ENCODE measurements at places on chromosomes 7 and 10.

DNA sequence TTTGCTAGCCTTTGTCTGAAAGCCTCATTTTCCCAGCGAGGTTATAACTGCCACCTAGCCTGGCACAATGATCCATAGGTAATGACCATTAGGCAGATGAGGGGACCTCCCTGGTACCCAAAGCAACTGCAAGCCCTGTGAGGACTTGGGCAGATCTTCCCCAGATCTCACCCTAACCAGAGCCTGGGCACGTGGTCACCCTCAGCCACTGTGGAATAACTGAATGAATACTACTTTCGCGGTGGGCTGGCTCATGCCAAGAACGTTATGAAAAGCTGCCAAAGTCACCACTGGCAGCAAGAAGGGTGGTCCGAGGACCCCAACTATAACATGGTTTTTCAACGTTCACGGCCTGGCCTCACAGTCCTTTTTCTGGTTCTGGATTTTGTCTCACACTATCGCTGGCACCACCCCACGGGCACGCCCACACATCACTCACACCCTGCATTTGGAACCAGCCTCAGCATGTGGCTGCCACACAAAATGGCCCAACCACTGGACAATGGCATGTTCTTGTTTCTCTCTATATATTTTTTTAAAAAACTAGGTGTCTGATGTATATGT, 3.4 kb downstream of the PRKAG2 start:
- no peak for DNase-seq

- DNase-seq = peak; percentile 69
Observed at GRCh38 chr7:128347647-128348097, 4.0 kb upstream of the RBM28 start.

DNA sequence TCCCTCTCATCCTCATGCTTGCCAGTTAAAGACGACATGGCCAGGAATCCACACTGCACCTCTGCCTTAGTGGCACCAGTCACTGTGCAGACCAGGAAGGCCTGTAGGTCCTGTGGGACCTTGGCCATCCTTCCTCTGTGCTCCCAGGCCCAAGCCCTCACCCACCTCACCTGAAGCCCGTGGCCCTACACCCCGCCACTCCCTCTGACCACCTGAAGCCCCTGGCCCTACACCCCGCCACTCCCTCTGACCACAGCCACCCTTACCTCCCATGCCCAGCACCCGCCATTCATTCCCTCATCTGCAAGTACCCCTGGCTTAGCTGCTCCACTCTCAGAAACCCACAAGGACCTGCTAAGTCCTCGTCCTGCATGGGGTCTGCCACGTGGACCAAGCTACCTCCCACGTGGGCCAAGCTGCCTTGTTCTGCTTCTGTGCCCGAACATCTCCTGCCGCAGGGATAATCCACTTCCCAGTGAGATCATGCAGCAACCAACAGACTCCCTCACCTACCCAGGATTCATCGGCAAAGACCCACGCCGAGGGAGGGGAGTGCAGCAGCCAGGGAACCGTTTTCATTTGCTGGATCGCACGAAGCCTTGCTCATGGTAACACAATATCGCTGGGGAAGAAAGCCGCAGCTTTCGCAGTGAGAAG, 151.2 kb downstream of the TCERG1L start:
- no peak for DNase-seq

DNA sequence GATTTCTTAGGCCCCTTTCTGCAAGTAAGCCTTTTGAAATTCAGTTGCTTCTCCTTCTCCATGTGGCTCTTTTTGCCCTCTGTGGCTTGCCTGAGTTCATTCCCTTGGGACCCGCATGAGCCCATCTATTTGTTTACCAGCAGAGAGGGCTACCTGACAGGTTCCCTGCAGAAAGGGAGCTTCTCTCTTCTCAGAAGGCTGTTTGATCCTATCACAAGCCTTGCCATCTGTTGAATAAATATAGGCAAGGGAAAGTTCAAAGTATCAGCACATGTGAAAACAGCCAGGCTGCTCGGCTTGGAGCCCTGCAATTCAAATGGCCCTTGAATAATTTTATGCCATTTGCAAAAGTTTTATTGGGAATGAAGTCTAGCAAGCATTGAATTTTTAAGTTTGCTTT, 720.2 kb upstream of the FZD8 start:
- no peak for DNase-seq

GRCh38 chr7:36951257-36951697, 227.0 kb upstream of the AOAH start:
- DNase-seq = no peak

- no peak for DNase-seq
Observed at GRCh38 chr10:56068473-56069263, 292.4 kb downstream of the ZWINT start.

DNA sequence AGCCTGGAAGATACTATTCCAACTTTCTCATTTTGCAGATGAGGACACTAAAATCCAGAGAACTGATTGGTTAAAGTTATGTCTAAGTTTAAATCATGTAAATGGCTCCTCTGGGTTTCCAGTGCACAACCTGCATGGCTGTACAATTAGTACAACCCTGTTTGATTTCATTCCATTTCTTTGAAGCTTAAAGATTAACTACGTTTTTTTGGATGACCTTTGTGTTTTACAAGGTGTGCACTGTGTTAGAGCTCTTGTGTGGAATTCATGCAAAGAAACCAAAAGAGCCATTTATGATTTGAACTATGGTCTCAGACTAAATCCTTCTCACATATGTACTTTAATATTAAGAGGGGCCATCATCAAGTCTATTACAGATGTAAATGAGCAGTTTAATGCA, 149.5 kb downstream of the TMEM168 start:
- DNase-seq = no peak

- DNase-seq = peak; percentile 59
Observed at GRCh38 chr10:90751107-90751997, 106.5 kb downstream of the HTR7 start.

DNA sequence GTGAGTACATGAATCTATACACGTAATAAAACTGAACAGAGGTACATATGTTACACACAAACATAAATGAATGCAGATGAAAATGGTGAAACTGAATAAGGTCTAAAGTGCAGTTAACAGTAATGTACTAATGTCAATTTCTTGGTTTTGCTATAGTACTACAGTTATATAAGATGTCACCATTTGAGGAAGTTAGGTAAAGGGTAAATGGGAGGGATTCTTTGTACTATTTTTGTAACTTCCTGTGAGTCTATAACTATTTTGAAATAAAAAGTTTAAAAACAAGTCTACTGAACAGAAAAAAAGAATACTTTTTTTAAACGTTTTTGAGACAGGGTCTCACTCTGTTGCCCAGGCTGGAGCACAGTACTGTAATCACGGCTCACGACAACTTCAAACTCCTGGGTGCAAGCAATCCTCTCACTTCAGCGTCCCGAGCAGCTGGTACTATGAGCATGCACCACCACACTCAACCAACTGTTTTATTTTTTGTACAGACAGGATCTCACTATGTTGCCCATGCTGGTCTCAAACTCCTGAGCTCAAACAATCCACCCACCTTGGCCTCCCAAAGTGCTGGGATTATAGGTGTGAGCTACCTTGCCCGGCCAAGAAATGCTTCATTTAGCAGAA, 71.5 kb downstream of the WAPL start:
- DNase-seq = no peak

DNA sequence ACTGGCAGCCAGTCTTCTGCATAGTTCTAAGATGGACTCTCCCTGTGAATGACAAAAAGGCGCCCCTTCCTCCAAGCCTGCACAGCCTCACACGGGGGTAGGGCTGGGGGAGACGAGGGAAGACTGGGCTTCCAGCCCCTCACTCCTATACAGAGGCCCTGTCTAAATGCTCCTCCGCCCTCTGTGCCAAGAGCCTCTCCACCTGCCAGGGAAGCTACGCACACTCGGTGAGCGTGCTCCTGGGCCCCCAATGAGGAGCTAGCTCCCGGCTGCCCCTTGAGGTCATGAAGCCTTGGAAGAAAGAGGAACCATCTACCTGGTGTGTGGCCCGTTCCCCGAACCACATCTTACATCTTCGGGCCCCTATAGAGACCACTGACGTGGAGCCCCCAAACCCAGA, 54.8 kb downstream of the CRTAC1 start:
- DNase-seq = no peak

DNA sequence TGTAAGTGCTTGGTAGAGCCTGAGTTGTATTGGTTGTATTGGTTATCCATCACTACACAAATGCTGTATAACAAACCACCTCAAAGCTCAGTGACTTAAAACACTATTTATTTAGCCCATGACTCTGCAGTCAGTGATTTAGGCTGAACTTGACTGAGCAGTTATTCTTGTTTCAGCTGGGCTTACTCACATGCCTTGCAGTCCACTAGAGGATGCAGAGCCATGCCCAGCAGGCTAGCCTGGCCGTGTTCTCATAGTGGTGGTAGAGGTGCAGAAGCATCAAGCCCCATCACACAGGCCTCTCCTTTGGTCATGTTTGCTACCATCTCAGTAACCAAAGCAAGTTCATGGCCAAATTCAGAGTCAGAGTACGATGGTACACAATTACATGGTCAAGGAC, 43.9 kb downstream of the LUC7L2 start:
- DNase-seq = no peak

DNA sequence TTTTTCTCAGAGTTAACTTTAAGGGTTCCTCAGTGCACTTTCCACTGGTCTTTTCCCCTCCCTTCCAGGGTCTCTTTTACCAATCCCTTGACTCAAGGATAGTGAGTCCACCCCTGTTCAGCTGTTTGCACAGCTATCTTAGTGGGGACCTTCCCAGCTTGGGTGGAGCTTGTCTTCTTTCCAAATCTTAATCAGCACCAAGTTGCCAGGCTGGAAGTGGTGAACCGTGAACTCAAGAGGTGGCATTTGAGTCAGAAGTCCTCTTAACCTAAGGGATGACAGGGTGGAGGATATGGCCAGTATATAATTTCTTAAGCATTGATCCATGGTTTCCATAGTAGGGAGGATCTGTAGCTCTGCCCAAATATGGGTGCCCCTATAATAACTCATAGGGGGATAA, 25.0 kb downstream of the MAPK8 start:
- DNase-seq = no peak

DNA sequence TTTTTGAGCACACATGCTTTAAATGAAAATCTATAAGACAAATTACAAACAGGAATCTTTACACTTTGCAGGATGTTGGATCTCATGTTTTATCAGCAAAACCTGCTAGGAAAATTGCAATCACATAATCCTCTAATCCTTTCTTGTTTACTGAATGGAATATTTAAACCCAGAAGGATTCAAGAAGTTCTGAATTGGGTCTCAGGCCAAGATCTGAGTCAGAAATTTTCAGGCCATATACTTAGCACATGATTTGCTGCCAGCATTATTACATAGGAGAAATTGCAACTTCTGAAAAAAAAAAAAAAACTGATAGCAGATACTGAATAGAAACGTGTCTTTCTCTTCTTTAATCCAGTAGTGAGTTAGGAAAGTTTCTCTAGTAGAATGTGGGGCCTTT, 1005.3 kb upstream of the POT1 start:
- no peak for DNase-seq

- DNase-seq = no peak
Observed at GRCh38 chr7:1672851-1673486, 2.9 kb downstream of the ELFN1 start.

GRCh38 chr7:85883-86515, 106.4 kb upstream of the FAM20C start:
- no peak for DNase-seq

- DNase-seq = no peak
Observed at GRCh38 chr10:88097092-88097516, 233.7 kb downstream of the PTEN start.

GRCh38 chr10:11548768-11549099, 62.7 kb downstream of the USP6NL start:
- no peak for DNase-seq

DNA sequence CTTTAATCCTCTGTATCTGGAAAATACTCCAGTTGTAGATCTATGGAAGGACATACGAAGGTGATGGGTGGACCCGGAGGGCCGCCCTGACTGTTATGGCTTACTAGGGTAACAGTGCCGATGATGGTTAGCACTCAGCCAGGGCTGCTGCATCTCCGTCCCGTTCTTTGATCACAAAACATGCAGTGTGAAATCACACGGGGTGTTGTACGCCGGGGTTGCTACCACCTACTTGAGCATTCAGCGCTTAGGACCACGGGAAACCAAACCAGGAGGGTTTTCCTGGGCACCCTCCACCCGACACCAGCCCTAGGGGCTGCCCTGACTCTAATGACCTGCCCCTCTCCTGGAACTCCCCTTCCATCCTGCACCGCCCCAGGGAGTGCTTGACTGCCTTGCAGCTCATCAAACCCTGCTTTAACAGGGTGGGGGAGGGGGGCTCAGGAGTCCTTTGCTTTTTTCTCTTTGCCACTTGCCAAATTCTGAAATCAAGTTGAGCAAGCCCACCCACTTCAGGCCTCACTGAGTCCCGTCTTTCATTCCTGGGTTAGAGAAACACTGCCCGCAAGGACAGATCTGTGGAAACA, 20.4 kb downstream of the ZNF775 start:
- no peak for DNase-seq

- DNase-seq = peak; percentile 89
Observed at GRCh38 chr10:338171-339037, 203.1 kb downstream of the ZMYND11 start.

DNA sequence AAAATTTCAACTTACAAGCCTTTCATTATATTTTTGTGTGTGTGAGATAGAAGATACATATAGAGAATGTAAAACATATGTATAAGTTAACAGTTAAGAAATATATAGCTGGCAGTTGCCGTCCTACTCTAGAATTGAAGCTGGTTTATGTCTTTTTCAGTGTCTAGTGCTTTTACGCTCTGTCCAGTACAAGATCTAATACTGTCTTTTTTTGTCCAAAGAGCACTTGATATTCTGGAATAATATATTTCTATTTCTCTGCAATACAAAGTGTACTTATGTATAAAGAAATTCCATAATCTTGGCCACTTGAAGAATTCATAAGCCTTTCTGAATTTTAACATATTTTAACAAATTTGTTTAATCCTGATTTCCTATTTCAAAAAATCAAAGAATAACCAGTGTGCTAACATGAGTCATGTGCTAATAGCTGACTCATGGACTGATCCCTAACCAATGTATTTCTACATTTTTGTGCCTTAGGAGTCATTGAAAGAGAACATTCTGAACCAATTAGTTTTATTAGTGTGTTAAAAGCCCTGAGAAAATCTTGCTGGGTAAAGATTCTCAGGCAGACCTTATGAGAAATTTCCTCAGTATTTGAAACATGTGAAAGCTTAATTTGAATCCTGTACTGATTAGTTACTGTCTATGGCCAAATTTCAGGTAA, 73.2 kb upstream of the CCAR1 start:
- DNase-seq = peak; percentile 73

All from ACHN (cell line).